Right kidney (tissue), 9 donors: ENCODE measurements at places on chromosomes 12 and 14.
A peak's percentile ranks its signal among the peaks of the same experiment; 100 is the strongest.

- DNase-seq, result no peak
Measured at GRCh38 chr12:31783996-31784645, 55.3 kb upstream of the AMN1 start.

- no peak for DNase-seq
Measured at GRCh38 chr12:6428326-6428725, 16.4 kb upstream of the CD27 start.

DNA sequence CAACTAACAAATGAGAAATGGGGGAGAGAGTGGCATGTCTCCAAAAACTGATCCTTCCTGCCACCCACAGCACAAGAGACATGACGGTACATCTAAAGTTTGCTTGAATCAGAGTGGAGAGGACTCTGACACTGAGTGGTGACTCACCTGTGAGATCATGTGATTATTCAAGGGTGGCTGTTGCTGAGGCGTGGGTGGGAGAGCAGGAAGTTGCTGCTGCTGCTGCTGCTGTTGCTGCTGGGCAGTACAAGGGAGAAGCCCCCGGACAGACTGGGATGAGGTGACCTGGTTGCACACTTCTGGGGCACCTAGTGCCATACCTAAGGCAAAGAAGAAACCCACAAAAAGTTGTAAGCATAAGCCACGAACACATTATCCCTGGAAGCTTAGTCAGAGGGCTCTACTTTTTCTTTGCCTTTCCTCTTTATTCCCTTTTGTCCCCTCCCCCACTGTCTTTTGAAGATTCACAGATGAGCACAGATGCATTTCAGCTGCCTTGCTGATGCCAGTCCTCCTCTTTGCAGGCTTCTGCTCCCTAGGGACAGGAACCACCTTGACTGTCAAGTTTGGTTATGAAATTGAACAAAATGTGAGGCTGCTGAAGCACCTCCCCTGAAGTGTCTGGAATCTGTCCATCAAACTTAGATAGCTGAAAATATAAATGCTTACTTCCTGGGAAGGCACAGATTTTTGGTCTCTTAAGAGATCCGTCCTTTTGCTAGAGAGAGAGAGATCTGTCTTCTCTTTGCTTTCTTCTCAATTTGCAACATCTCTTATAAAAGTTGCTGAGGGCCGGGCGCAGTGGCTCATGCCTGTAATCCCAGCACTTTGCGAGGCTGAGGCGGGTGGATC, 29.4 kb upstream of the STAC3 start:
- DNase-seq, result no peak

GRCh38 chr14:51357250-51357649, 117.2 kb downstream of the TMX1 start:
- no peak for DNase-seq

DNA sequence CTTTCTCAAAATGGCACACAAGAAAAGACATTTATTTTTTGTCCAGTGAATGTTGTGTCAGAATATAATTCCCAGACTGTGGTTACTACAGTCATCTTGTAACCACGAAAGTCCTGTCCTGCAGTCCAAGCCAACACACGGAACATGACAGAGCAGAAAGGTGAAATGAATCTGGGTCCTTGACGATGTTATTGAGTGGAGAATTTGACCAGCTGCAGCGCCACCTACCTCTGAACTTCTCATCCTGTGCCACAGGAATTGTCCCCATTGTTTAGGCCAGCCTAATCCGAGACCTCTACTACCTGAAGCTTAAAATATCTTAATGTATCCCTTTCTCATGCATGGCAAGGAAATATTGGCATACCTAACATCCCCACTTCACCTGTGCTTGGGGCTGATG, 64.1 kb upstream of the OTX2 start:
- no peak for DNase-seq

DNA sequence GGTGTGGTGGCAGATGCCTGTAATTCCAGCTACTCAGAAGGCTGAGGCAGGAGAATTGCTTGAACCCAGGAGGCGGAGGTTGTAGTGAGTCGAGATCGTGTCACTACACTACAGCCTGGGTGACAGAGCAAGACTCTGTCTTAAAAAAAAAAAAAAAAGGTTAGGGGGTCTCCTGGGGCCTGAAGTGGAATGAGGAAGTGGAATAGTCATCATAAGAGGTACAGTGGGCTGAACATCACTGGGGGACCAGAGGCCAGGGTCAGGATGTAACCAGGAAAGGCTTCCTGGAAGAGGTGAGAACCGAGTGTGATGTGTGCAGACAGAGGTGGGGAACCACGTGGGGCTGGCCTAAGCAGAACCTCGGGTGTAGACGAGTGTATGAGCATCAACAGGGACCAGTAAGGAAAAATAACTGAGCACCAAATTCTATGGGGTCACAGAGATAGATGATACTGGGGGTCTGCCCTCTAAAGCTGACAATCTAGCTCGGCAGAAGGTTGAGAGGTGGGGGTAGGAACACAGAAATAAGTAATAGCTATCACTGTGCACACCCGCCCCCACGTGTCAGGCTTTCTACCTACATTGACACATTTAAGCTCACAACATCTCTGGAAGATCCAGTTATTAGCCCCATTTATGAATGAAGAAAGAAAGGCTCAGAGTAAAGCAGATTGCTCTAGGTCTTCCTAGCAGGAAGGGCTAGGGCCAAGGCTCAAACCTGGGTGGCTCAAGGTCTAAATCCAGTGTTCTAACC, 5.0 kb upstream of the COX6A1 start:
- DNase-seq, result no peak

GRCh38 chr12:69007101-69007854, 74.3 kb upstream of the CPM start:
- DNase-seq, result peak; percentile 27

DNA sequence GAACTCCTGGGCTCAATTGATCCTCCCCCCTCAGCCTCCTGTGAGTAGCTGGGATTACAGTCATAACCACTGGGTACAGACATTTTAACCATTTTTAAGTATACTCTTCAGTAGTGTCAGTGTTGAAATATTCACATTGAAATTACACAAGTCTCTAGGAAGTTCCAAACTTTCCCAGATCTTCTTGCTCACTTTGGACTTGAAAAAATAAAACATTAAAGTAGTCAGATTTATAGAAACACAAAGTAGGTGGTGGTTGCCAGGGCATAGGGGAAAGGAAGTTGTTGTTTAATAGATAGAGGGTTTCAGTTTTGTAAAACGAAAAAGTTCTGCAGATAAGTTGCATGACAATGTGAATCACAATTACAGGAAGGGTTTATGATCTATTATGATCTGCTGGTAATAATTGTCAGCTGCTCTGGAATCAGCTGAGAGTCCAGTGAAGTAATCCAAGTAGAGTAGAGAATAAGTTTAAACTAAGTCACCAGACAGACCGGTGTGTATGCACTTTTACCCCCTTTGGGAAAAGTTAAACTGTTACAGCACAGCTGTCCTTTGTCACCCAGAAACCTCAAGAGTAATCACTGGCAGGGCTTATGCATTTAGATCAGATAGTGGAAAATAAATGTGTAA, 27.4 kb downstream of the PCNX1 start:
- peak; percentile 23 for DNase-seq

GRCh38 chr12:130904064-130904463, 32.2 kb downstream of the RAN start:
- DNase-seq, result no peak

- DNase-seq, result no peak
Measured at GRCh38 chr12:26274441-26275312, 79.3 kb downstream of the SSPN start.

- DNase-seq, result no peak
Measured at GRCh38 chr12:1481906-1482305, 112.5 kb downstream of the FBXL14 start.

GRCh38 chr12:45671254-45671653, 58.3 kb upstream of the ARID2 start:
- no peak for DNase-seq

DNA sequence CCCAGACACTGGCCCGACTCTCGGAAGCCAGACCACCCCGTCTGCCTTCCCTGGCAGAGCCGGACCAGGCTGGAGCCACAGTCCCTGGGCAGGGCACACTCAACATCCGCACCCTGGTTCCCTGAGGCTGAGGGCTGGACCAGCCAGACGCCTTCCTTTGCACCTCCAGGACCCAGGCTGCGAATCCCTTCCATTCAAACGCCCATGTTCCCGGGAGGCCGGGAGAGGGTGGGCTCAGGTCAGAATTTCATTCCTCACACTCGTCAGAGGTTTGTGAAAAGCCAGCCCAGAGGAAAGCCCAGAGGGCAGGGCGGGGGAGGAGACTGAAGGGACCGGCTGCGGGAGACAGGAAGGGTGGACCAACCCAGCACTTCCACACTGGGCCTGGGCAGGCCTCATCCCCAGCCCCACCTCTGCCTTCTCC, 58.7 kb downstream of the LRRC74A start:
- no peak for DNase-seq

DNA sequence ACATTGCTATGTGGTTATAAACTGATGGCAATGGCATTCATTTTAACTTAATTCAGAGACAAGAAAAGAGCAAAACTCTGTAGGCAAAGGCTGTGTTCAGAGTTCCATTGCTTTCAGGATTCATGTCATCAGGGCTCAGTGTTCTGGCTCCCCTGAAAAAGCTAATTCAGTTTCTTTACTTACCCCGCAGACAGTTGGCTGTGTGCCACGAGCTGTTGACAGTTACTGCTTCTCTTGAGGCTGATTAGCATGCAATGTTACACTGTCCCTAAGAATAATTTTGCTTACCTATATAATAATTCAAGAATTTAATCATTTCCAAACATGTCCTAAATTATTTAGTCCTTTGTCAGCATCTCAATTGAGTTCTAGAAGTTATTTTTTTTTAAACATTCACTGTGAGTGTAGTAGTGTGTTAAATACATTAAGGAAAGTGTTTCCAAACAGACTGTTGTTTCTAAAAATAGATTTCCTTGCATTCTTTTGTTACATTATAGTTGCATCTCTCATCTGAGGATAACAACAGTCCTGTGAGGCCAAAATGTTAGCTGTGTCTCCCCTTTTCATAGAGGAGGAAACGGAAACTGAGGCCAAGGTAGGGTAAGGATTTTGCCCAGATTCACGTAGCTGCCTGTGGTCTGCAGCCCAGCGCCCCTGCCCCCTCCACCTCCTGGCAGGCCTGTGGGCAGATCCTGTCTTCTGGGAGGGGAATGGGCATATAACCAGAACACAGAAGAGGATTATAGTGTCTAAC, 98.6 kb downstream of the PELI2 start:
- no peak for DNase-seq

DNA sequence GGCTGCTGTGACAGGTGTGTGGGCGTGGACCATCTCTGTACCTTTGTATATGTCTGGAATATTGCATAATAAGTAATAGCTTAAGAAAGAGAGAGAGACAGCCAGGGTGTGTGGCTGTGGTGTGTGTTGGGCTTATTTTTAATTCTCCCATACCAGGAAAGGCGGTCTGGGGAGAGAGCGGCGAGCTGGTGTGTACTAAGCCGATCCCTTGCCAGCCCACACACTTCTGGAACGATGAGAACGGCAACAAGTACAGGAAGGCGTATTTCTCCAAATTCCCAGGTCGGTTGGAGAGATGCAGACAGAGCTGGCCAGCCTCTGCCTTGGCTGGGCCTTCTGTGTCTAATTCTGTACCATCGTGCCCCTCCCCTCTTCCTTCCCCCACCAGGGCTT, 63.9 kb downstream of the AACS start:
- DNase-seq, result no peak

DNA sequence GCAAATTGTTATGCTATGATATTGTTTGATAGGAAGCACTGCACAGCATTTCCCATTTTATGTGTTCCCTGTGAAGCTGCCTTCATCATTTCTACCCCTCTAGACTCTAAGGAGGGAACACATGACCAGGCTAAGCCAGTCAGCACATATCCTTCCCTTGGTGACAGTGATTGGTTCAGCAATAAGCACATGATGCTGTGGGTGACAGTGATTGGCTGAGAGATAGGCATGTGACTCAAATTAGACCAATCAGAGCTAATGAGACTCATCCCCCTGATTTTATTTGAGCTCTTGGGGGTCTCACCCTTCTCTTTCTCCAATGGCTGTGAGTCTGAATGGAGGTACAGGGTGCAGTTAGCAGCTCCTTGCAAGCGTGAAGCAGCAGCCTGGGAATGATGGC, 195.2 kb downstream of the NUAK1 start:
- no peak for DNase-seq

- no peak for DNase-seq
Measured at GRCh38 chr12:130748786-130749185, 32.7 kb upstream of the RIMBP2 start.

GRCh38 chr12:75633789-75634188, 122.4 kb upstream of the KRR1 start:
- no peak for DNase-seq

DNA sequence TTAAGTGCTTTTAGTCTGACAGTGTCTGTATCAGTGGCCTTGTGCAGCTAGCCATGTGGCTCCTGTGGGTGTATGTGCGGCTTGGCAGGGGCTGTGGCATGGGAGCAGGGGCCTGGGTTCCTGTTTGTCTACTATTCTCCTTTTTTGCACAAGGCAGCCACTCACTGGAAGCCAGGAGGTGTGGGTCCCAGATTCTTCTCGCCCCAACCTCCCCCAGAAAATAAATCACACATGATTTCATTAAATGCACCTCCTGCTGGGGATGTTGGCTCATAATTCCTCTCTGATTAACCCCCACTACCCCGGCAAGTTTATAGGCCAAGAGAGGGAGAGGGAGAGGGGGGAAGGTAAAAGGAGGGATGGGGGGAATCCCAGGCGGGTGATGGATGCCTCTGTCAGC, 17.6 kb downstream of the CALCOCO1 start:
- no peak for DNase-seq

DNA sequence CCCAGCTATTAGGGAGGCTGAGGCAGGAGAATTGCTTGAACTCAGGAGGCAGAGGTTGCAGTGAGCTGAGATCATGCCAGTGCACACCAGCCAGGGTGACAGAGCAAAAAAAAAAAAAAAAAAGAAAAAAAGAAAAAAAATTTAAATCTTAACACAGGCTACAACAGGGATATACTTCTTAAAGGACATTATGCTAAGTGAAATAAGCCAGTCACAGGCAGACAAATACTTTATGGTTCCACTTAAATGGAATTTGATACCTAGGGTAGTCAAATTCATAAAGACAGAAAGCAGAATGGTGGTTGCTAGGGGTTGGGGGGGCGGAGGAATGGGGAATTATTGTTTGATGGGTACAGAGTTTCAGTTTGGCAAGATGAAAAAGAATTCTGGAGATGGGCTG, 14.8 kb upstream of the PPTC7 start:
- no peak for DNase-seq

- peak; percentile 60 for DNase-seq
Measured at GRCh38 chr14:104421892-104422828, 157.4 kb upstream of the C14orf180 start.

DNA sequence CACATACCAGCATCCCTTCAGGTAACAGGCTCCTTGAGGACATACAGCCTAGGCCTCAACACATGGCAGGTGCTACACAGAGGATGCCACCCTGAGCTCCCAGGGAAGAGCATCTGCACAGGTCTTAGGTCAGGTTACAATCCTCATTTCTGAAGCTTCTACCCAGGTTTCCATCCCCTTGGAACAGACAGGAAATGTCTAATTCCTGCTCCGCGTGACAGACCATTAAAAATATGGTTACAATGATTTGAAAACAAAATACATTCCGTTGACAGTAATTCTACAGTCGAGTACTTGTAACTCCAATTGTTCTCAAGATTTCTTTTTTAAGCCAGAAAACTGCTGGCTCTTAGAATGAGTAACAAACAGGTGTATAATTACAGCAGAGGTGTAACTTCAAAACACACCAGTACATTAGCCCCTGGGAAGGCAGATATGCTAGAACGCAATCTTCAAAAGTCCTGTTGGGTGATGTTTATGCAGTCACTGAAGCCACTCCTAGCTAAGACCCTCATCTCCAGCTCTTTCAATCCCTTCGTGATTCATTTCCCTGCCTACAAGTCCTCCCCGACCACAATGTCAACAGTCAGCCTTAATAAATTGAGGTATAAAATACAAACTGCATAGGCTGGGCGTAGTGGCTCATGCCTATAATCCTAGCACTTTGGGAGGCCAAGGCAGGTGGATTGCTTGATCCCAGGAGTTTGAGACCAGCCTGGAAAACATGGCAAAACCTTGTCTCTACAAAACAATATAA, 11.6 kb downstream of the SETD3 start:
- no peak for DNase-seq
